Left cardiac atrium (tissue), 4 donors: ENCODE measurements at places on chromosomes 2 and 18. TPM values are rescaled to one million over a fixed set of nuclear protein-coding genes. Genes with fewer than 3 reads are reported as not detected.
A peak's percentile ranks its signal among the peaks of the same experiment; 100 is the strongest.

Gene TCF23
- total RNA-seq: not detected

Gene SCN3A
- total RNA-seq: 1.1 TPM

Gene QPCT
- total RNA-seq: 1.4 TPM

DNA sequence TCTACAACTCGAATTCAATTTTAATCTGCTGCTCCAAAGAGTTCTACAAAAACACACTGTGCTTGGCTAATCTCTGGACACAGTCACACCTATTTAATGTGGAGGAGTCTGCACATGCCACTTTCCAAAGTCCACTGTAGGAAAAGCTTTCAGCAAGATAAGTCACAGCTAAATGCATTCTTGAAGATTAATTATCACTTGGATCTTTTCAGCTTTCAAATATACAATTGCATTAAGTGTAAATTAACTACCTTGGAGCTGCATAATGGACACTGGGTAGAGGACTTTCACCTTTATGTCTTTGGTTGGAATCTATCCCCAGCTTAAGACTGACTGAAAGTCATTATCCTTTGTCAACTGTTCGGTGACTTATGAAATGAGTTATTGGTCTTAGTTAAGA lies 565.1 kb downstream of the PIK3C3 start:
- no peak for DNase-seq

Gene NEDD4L
- 64.9 TPM for total RNA-seq

DNA sequence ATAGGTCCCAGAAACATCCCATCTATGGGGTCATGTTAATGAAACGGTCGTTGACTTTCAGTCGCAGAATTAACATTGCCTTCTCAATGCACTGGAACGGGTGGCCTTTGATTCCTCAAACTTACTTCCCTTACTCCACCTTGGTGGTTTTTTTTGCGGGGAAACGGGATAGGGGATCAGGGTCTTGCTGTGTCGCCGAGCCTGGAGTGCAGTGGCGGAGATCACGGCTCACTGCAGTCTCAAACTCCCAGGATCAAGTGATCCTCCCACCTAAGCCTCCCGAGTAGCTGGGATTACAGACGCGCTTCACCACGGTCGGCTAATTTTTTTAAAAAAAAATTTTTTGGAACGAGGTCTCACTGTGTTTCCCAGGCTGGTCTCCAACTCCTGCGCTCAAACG lies 754 bp downstream of the ATG16L1 start:
- DNase-seq: no peak

DNA sequence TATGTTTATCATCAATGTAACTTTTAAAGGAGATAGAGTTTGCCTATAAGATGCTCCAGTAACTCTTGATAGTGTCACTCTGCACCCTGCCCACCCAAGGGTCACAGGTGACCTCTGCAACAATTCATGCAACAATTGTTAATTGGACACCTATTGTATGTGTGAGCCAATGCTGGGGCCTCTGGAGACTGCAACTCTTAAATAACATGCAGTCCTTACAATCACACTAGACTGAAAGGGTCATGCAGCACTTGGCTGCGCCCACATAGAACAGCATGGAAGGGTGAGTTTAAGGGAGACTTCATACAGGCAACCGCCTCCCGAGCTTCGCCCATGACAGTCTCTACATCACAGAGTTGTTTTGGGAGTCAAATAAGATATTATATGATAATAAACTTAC lies 137.1 kb upstream of the TWIST2 start:
- no peak for DNase-seq

Gene PXDN
- total RNA-seq: 46.0 TPM

- DNase-seq: peak; percentile 32
Observed at GRCh38 chr2:102473020-102473419, at the start of gene SLC9A4. TSS of gene SLC9A4 (plus strand) at chr2:102473226. CDS start at chr2:102473760, 534 bp downstream.

Gene ELP2
- 41.4 TPM for total RNA-seq

DNA sequence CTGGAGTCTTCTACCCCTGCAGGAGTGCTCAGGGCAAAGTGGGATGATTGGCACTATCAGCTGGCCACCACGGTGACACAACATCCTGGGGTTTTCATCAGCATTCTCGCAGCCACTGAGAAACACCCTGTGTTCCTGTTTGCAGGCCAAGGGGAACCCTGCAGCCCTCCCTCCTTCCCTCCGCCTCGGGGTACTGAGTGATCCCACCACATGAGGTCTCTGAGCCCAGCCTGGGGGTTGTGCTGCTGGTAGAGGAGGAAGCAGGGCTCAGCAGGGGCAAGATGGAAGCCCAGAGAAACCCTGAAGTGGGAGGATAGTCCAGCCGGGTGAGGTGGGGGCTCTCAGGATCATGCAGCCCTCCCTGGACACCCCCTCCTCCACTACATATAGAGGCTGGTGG lies at the start of gene OXER1:
Gene OXER1 (minus strand): TSS at position 40 of the 400 bp plus-strand sequence. CDS start 73 bp downstream, outside the sequence.
- no peak for DNase-seq
